ENCODE measurements at places on chromosomes 2 and 18.

DNA sequence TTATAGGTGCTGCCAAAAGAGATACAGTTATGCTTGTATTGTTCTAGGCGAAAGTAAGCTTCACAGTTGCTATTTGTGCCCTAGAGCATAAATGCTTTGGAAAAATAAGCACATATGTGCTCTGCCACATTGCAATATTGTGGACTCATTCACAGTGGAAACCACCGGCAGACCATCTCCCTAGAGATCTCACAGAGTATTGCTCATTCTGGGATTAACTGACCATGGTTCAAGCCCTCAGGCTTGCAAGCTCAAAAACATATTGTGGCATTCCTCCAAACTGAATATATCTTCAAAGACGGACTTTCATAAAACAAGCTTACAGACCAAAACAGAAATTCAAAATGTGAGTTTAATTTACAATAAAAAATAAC lies 158.2 kb upstream of the CCDC150 start:
- DNase-seq: peak; percentile 56

- DNase-seq: peak; percentile 26
Measured at GRCh38 chr2:85222792-85223191, 89.6 kb downstream of the TCF7L1 start.

DNA sequence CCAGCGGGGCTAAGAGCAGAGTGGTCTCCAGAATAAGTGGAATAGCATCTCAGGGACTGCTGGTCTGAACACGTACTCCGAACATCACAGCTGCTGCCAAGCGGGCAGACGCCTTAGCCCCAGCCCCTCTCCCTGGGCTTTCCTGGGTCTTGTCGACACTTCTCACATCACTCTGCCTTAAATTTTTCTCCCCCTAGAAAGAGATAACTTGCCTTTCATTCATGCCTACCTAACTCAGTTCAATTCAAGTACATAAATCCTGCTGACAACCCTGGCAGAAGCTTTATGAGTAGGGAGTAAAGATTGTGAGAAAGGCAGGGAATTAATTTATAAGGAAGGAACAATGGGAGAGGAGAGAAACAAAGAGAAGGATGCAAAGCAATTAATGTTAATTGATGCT lies 202.9 kb upstream of the TNP1 start:
- no peak for DNase-seq

DNA sequence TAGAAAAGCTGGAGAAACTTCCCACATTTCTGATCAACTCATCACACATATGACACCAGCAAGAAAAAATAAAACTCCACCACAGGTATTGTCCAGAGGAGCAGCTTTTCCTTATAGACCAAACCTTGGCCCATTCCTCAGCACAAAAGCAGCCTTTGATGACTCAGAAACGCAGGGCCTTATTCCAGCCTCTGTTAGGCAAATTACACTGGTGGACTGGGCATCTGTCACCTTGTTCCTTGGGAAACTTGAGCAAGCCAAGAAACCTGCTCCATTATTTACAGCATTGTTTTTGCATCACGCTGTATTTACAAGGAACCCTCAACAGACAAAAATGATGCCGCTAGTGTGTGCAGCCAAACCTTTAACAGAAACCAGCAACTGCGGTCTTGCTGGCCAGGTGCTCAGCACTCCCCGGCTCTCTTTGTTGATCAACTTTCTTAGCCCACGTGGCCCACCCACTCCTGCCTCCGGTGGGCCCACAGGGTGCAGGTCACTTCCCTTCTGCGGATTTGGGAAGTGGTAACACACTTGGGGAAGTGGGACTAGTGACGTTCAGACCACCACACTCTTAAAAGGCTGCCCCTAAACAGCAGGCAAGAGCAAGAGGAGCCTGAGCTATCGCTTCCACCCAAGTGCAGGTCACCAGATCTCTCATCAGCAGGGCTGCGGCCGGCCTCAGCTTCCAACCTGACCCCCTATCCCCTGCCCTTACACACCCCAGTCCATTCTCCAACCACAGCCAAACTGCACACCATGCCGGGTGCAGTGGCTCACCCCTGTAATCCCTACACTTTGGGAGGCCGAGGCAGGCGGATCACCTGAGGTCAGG lies 1.5 kb downstream of the AP1S3 start:
- DNase-seq: no peak

DNA sequence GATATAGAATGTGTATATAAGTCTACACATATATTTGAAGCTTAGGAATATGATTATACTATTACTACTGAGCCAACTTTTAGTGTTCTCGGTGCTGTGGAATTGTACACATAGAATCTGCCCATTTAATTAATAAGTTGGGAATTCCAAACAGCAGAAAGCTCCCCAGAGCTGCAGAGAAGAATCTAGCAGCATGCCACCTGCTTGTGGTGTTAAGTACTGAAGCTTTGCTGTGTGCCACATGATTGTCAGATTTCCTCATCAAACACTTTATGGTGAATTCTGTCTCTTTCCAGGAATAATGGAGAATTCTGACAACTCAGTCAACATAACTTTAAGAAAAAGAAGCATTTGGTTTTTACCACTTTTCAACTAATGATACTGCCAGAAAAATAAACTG lies 117.8 kb downstream of the WDSUB1 start:
- DNase-seq: peak; percentile 54

- DNase-seq: no peak
Measured at GRCh38 chr18:46341986-46342525, 237.9 kb downstream of the HAUS1 start.

- DNase-seq: peak; percentile 96
Measured at GRCh38 chr2:237459741-237460174, 27.3 kb upstream of the MLPH start.

DNA sequence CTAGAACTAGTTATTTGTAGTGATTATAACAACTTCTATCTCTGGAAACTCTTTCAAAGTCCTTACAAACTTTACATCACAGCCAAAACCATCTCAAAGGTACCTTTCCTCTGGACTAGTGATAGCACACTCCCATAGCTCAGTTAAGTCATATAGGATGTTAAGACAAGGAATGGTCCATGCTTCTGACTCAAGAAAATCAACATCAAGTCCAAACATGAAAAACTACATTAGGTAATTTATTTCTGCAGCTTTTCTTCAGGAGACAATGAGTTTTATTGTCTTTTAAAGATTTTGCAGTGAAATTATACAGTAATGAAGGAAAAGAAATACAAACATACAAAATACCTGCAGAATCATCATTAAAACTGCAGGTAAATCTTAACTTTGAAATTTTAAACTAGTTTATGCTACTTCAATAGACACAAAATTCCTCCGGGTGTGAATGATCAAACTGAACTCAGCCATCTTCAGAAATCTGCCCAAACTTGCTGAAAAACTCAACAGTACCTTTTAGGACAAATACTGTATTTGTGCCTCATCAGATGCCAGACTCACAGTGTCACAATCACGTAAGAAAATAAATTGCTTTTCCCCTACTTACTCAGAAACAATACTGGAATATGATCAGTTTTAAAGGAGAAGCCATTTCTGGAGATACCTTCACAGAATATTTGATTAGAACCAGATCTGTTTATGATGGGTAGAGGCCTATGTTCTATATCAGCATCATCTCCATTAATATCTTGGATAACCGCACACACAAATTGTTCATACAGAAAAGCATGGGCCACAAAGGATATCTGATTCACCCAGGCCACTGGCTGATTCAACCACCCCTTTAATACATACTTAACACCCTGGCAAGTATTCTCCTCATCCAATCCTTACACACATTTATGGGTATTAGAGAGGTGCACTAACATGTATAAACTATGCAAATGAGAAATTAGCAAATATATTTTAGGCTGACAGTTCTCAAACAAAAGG lies 2.6 kb downstream of the TMEM131 start:
- DNase-seq: no peak

GRCh38 chr2:227480528-227480927 lies 8.6 kb downstream of the AGFG1 start:
- DNase-seq: no peak

- peak; percentile 76 for DNase-seq
Measured at GRCh38 chr2:37387148-37387835, 42.9 kb downstream of the QPCT start.

DNA sequence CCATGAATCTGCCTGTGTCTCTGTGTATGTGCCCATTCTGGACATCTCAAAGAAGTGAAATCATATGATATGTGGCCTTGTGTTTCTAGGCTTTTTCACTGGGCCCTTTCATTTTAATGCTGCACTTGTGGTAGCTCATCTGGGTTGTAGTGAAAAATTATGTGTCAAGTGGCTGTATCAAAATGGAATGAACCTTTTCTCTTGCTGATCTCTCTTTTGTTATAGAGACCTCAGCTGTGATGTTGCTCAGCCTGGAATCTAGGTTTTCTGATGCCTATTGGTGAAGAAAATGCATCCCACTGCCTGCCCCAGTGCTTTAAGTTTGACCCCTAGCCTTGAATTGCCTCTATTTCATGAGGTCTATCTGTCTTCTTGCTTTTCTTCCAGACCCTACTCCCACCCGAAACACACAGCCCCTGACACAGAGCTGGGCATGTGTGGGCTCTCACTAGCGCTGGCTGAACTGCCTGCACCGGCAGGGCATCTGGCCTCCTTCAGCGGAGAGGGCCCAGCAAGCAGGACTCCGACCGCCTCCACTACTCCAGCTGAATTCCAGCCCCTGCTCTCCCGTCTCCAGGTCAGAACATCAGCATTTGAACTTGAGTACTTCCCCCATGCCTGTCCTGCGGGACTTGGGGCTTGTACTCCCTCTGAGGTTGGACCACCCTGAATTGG lies 175.8 kb upstream of the MSH6 start:
- DNase-seq: no peak

- no peak for DNase-seq
Measured at GRCh38 chr2:200377355-200378336, 71.2 kb downstream of the SPATS2L start.

DNA sequence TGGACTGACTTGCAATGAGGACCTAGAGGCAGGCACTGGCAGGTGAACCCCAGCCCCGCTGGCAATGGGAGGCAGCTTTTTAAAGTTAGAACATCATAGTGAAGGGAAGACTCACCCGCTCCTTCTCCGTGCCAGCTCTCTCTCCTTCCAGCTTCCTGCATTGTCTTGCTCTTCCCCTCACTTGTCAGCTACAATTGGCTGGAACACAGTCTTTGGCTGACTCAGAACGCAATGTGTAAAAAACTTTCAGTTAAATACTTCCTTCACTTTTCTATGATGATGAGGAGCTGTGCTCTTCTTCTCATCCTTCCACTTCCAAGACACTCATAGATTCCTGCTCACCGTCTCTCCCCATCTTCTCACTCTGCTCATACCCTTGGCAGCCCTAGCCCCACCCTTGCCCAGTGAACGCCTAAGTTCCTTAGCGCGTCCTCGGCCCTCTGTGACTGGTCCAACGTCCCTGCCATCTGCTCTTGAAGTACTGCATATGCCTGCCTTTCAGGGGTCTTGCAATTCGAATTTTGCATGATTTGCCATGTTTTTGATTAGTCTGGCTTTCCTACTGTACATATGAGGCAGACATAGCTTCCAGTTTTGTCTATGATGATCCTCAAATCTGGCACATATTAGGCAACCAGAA lies 118.0 kb upstream of the TMEM200C start:
- DNase-seq: peak; percentile 50

DNA sequence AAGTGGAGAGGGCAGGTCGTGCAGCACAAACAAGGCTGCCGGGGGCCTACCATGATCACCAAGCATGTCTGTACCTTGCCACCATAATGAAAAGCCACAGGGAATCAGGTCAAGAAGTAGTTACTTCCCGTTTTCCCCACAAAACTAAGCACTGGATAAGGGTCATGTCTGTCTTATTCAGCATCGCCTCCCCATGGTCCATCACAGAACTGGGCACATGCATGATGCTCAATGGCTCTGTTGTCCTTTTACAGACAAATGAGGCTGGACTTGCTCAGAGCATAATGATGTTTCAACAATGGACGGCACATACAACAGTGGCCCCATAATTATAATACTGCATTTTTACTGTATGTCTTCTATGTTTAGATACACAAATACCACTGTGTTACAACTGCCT lies 27.5 kb downstream of the REEP1 start:
- no peak for DNase-seq

DNA sequence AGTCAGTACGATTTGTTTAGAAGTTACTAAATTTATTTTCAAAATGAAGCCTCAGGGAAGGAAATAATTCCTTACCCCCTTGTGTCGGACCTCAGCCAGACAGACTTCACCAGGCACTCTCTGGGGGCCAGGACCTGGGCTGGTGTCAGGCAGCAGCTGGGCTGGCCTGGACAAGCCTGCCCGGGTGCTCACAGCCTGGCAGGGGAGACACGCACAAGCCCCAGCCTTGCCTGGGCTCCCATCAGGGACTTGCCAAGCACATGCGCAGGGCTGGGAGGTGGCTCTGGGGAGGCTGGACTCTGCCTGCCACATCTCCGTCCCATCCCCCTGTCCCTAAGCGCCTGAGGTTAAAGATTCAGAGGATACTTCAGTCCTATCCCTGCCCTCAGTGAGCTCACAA lies 56.8 kb upstream of the HS6ST1 start:
- no peak for DNase-seq

DNA sequence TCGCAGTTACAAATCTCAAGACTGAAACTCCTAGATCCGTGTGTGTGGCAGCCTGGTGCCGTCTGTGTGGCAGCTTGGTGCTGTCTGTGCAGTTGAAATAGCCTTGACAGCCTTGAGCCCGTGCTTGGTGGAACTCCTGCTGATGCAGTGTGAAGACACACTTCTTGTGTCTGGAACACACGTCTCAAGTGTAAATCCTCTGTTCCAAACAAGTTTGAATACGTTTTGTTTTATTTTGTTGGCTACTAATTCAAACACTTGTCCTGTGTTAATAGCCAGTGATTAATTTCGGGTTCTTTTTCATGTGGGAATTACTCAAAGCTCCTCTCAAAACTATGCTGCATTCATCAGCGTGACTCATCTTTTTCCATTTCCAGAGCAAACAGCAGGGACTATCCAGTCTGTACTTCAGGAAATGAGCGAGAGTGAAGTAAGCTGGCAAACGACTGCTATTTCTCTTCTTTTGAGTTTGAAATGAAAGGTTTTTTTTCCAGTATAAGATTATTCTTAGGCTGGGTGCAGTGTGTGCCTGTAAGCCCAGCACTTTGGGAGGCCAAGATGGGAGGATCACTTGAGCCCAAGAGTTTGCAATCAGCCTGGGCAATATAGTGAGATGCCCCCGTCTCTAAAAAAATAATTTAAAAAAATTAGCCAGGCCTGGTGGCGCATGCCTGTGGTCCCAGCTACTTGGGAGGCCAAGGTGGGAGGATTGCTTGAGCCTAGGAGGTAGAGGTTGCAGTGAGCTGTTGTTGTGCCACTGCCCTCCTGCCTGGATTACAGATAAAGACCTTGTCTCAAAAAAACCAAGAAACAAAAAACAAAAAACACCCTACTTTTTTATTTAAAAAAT lies 152.9 kb downstream of the SPP2 start:
- peak; percentile 93 for DNase-seq

GRCh38 chr18:79799619-79800370 lies 2.1 kb downstream of the KCNG2 start:
- no peak for DNase-seq

GRCh38 chr2:240439698-240440151 lies 4.3 kb downstream of the GPC1 start:
- DNase-seq: no peak

GRCh38 chr18:14776801-14777200 lies 28.8 kb downstream of the ANKRD30B start:
- no peak for DNase-seq

GRCh38 chr2:186365406-186365805 lies 120.7 kb upstream of the ZC3H15 start:
- peak; percentile 13 for DNase-seq

- DNase-seq: no peak
Measured at GRCh38 chr18:42936289-42936688, 179.2 kb downstream of the RIT2 start.
